ENCODE measurements at places on chromosomes 7 and 10.

DNA sequence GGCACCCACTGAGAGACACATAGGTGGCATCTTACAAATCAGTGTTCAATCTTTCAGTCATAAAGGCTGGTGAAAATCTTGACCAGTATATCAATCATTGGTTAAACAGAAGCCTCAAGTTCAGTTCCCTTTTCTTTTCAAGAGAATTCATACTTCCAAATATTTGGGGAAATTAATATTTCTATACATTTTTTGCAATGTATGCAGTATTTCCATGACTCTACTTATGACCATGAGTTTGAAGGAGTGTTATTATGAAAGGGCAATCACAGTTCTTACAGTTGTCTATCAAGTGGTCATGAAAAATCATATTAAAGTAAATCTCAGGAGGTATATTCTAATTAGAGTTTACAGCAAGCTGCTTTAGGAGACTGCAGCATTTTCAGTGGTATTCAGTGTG lies 724.0 kb downstream of the ANKRD7 start:
- no peak for DNase-seq

GRCh38 chr7:156069891-156070290 lies 257.6 kb upstream of the SHH start:
- DNase-seq, result no peak

GRCh38 chr10:82089327-82089726 lies 214.3 kb downstream of the NRG3 start:
- DNase-seq, result no peak

- no peak for DNase-seq
These were observed 47.4 kb downstream of the MTPN start for GRCh38 chr7:135929722-135930141.

DNA sequence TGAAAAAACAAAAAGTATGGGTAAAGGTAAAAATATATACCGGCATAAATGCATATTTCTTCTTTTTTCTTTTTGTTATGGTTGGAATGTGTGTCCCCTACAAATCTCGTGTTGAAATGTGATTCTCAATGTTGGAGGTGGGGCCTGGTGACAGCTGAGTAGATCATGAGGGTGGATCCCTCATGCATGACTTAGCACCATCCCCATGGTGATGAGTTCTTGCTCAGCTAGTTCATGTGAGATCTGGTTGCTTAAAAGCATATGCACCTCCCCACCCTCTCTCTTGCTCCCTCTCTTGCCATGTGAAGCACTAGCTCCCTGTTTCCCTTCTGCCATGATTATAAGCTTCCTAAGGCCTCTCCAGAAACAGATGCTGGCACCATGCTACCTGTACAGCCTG lies 93.3 kb downstream of the HYCC1 start:
- DNase-seq, result no peak

DNA sequence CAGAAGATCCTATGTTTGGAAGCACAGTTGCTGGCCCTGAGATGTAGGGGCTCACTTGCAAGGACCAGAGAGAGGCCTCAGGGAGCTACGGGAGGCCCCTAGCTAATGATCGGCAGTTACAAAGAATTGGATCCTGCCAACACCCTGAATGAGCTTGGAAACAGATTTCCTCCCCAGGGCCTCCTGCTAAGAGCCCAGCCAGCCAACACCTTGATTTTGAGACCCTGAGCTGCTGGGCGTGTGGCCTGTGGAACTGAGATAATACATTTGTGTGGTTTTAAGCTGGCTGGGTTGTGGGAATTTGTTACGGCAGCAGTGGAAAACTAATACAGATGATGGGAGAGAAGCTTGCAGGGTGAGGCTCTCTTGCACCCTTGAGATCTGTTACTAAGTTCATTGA lies 3.9 kb downstream of the DOCK1 start:
- DNase-seq, result no peak

- DNase-seq, result no peak
These were observed 861.1 kb downstream of the TYW1 start for GRCh38 chr7:67857698-67858097.

GRCh38 chr7:561631-562373 lies 42.2 kb upstream of the PDGFA start:
- no peak for DNase-seq

DNA sequence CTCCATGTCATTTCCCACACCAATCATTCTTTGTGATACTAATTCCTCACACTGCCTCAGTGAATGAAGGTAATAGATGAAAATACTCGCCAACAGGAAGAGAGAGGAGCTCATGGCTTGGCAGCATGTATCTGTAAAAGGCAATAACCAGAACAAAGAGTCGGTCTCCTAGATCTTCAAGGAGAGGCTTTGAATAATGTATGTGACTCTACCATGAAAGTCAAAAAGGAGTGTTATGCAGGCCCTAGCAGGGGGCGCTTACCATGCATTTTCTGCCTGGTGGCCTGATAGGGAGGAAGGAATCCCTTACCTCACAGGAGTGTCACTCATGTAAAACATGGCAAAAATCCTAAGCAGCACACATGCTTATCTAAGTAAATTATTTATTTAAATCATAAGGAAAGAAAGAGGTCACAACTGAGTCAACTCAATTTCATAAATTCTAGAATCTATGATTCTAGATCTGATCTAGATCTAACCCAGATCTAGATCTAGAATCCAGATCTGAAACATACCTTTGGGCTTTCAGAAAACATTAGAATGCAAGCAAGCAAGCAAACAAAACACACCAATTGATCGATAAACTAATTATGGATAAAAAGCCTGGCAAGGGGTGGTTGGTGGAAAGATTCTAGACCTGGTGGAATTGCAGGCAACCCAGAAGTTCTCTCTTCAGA lies 226.3 kb upstream of the KLF6 start:
- no peak for DNase-seq

GRCh38 chr10:2978111-2978510 lies 89.2 kb upstream of the PFKP start:
- no peak for DNase-seq

- no peak for DNase-seq
These were observed 19.9 kb upstream of the POLR1F start for GRCh38 chr7:19728716-19729115.

- no peak for DNase-seq
These were observed 629.6 kb upstream of the DPP6 start for GRCh38 chr7:153422291-153423209.

GRCh38 chr7:109476409-109476808 lies 906.7 kb downstream of the DNAJB9 start:
- DNase-seq, result no peak
